ENCODE measurements at places on chromosomes 5 and 9.

GRCh38 chr9:113537229-113537810 is 73.8 kb downstream of the RGS3 start:
- no peak for DNase-seq

GRCh38 chr5:133383580-133383939 is 228.8 kb downstream of the FSTL4 start:
- DNase-seq, result no peak

- DNase-seq, result no peak
These were observed 17.4 kb downstream of the NRG2 start for GRCh38 chr5:140025736-140026135.

GRCh38 chr5:1974081-1974480 is 91.4 kb upstream of the IRX4 start:
- no peak for DNase-seq

- no peak for DNase-seq
These were observed 158.7 kb downstream of the SMARCA2 start for GRCh38 chr9:2173861-2174260.

DNA sequence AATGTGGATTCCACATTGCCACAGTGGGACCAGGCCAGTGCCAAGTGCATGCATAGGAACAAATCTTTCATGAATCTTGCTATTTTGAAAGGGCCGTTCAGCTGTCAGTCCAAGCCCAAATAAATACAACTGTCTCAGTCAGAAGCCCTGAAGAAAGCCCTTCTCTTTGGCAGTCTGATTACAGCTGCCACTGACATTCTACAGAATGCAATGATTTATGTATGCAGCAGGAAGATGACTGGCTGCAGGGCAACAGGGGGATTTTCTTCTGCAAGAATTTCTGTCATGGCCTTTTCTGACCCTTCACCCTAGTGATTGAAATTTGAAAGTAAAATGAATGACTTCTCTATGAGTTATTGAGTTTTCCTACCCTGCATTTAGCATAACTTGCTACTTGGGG is 86.7 kb upstream of the FER start:
- DNase-seq, result no peak

GRCh38 chr5:108461628-108462367 is 79.9 kb upstream of the FBXL17 start:
- no peak for DNase-seq

- no peak for DNase-seq
These were observed 44.7 kb upstream of the VCAN start for GRCh38 chr5:83426855-83427254.

DNA sequence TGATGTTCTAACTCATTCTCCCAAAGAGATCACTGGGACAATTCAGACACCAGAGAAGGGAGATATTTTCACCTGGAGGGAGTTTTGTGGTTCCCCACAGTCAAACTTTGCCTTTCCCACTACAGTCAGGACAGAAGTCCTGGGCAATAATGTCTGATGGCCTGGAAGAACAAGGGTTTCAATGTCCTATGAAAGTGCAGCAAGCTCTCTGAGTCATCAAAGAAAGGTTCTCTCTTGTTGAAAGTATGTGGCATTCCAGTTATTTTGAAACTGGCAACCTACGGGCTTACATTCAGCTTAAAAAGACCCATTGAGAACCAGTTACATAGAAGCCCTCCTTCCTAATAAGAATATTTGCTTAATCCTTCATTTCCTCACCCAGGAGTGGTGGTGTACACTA is 103.9 kb downstream of the INSYN2B start:
- no peak for DNase-seq

GRCh38 chr9:35691757-35692301 is 2.1 kb upstream of the TPM2 start:
- DNase-seq, result no peak

DNA sequence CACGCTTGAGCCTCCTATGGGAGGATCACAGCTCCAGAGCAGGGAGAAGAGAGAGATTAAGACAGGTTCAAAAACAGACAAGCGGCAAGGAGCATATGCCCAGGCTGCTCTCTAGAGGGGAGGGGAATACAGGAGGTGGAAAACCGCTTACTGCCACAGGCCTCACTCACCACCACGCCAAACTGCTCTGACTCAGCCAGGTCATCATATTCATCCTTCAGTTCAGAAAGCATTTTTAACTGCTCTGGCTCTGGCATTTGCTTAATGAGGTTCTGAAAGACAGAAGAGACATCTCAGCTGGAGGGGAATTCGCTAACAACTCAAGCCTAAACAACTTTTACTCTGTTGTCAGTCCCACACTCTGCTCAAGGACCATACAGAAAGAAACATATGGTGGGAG is 40.1 kb downstream of the PCDHGC5 start:
- peak; percentile 36 for DNase-seq

DNA sequence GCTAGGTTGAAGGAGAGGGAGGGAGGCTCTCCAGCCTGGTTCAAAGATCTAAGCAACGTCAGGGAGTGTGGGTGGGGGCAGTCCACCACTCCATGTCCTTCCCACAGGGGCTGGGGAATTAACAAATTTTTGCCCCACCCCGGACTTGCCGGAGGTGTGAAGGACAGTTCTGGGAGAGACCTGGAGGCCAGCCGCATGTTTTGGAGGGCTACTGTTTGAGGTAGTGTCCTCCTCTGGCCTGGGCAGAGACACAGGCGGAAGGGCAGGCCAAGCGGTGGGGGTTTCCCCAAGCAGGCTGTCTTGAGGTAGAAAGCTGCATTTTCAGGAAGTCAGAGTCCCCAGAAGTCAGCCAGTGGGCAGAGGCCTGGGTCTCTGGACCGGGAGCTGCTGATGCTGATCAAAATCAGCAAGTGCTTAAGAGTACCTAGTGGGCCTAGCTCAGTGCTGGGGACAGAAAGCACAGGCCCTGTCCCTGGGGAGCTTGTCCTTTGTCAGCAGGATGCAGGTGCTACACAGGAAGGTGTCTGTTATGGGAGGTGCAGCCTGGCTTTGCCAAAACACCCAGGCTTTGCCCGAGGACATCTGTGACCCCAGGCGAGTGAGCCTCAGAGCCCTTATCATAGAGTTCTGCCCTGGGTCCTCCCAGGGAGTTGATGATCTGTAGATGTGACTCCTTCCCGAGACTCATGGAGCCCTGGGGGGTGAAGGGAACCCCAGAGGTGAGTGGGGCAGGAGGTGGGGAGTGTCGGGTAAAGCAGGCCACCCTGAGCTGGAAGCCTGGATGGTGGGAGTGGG is 18.5 kb downstream of the JADE2 start:
- DNase-seq, result peak; percentile 68

- no peak for DNase-seq
These were observed 95.0 kb downstream of the NPR3 start for GRCh38 chr5:32805971-32806638.

DNA sequence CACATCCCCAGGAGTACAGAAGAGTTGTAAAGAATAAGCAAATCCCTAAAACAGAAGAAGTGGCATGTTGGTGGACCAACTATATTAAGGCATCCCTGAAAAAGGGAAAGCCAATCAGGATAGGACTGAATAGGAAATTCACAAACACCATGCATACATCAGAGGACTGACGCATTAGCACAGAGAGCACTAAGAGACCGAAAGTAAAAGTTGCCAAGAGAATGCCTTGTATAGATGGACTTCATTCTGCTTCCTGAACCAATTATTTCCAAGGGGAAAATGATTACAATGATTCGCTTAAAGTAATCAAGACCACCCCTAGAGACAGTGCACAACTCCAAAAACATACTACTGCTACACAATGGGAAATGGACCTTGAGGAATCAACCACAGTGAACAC is 33.5 kb downstream of the SHC3 start:
- DNase-seq, result no peak

DNA sequence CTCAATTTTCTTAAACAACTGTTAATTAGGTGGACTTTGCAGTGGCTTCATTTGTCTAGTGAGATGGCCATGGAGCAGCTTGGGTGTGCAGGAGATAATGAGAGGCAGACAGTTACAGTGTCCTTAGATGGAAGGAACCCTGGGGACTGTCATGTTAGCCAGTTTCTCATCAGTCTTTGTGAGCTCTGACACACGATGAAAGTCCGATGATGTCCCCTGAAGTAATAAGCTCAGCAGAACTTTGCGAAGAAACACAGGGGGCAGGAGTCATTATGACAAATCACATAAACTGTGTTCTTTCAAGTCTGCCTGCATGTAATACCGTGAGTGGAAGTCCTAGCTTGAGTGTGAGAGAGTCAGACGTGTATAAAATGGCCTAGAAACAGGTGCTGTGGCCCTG is 201.8 kb downstream of the DRD1 start:
- no peak for DNase-seq

DNA sequence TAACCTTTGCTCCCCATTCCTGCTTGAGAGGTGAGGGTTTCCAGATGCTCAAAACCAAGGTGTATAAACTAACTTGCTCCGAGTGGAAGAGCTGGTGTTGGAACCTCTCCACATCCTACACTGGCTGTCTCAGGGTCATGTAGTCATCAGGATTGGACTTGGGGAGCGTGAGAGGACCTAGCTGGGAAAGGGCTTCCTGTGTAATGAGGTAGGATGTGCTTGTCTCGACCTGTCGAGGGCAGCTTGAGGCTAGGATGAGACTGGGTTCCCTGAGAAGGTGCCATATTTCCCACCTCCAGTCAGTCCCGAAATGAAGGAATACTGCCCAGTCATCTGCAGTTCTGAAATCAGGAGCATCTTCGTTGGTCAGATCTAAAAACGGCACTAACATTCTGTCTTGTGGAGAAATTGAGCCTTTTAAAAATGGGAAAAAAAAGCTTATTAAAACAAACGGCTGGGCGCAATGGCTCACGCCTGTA is 1.3 kb downstream of the CCNI2 start:
- DNase-seq, result peak; percentile 18

DNA sequence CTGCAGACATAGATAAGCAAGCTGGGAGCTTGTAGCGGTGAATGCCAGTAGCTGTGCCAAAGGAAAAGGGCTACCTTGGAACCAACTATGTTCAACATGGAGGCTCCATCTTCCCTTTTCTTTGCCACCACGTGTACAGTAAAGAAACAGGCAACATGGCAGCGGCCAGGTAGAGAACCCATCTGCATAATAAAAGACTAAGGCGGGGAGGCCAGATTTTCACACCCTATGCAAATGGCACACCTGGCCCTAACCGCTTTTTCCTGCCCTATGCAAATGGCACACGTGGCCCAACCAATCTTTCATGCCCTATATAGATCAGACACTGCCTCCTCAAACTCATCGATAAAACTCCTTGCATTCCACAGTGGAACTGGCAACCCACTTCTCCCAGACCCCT is 477.5 kb upstream of the EDIL3 start:
- DNase-seq, result no peak

GRCh38 chr5:60698336-60698735 is 1.6 kb downstream of the DEPDC1B start:
- DNase-seq, result no peak

DNA sequence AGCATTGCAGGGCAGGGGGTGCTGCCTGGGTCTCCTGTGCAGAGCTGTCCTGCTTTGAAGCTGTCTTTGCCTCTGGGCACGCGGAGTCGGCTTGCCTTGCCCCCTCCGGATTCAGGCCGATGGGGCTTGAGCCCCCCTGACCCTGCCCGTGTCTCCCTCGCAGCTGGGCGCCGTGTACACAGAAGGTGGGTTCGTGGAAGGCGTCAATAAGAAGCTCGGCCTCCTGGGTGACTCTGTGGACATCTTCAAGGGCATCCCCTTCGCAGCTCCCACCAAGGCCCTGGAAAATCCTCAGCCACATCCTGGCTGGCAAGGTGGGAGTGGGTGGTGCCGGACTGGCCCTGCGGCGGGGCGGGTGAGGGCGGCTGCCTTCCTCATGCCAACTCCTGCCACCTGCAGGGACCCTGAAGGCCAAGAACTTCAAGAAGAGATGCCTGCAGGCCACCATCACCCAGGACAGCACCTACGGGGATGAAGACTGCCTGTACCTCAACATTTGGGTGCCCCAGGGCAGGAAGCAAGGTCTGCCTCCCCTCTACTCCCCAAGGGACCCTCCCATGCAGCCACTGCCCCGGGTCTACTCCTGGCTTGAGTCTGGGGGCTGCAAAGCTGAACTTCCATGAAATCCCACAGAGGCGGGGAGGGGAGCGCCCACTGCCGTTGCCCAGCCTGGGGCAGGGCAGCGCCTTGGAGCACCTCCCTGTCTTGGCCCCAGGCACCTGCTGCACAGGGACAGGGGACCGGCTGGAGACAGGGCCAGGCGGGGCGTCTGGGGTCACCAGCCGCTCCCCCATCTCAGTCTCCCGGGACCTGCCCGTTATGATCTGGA is 2.7 kb downstream of the CEL start:
- DNase-seq, result no peak

DNA sequence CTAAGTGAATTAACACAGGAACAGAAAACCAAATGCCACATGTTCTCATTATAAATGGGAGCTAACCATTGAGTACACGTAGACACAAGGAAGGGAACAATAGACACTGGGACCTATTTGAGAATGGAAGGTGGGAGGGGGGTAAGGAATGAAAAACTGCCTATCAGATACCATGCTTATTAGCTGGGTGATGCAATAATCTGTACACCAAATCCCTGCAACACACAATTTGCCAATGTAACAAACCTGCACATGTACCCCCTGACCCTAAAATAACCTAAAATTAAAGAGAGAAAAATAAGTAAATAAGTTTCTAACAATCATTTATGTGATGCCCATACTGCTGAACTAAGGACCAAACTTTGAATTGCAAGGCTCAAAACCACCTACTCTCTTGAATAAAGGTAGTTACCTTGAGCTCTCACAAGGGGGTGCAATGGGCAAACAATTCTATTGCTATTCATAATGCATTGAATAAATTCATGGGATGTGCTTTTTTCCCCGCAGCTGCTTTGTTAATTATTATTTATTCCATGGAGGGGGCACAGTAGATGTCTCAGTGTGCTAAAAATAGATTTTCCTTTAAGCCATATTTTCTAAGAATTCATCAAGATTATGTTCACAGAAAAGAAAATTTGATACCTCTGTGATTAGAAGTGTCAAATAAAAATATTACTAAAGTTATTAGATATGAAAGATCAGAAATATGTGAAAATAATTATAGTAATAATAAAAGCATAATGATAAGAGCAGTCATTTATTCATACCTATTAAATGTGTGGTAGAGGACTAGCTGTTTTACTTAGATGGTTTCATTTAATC is 76.2 kb upstream of the PTPN3 start:
- DNase-seq, result peak; percentile 45

- no peak for DNase-seq
These were observed 215.8 kb downstream of the EDIL3 start for GRCh38 chr5:84168841-84169240.

- DNase-seq, result no peak
These were observed 45.0 kb upstream of the ACO1 start for GRCh38 chr9:32339424-32339823.

DNA sequence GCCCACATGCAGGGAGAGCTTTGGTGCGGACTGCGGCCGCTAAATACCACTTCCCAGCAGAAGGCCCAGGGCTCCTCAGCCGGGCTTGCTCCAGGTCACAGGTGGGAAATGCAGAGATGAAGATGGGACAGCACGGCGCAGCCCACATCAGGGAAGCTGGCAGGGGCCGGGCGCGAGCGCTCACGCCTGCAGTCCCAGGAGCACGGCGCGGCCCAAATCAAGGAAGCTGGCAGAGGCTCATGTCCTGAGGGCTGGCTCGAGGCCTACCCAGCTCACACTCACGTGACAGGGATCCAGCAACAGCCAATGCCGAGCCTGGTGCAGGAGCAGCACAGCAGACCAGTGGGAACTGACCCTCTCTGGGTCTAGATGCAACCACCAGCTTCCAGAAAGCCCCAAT is 16.3 kb downstream of the LPCAT1 start:
- no peak for DNase-seq

- no peak for DNase-seq
These were observed 32.0 kb downstream of the SPIN1 start for GRCh38 chr9:88420227-88420626.

All from GM13977 (cell line).